ENCODE measurements at places on chromosomes 7 and 10.

DNA sequence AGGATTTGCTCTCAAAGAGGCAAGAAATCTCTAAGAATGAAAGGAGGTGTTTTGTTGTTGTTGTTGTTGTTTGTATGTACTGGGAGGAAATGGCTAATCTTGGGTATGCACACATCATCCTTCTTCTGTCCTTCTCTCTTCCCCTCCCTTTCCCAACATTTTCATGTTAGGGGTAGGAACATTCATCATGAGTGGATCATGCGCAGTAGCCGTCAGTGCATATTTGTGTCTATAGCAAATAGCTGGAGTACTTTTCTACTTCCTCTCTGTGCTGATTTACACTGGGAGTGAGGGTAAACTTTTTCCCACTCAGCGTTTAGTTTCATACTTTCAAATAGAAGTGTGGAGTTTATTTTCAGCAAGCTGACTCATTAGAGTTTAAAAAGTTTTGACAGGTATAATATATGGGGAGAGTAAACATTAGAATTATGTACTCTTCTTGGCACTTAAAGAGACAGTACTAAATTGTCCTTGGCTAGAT lies 80.5 kb upstream of the PRKG1 start:
- no peak for DNase-seq

- no peak for DNase-seq
These were observed 263.5 kb upstream of the PODXL start for GRCh38 chr7:131819891-131820290.

DNA sequence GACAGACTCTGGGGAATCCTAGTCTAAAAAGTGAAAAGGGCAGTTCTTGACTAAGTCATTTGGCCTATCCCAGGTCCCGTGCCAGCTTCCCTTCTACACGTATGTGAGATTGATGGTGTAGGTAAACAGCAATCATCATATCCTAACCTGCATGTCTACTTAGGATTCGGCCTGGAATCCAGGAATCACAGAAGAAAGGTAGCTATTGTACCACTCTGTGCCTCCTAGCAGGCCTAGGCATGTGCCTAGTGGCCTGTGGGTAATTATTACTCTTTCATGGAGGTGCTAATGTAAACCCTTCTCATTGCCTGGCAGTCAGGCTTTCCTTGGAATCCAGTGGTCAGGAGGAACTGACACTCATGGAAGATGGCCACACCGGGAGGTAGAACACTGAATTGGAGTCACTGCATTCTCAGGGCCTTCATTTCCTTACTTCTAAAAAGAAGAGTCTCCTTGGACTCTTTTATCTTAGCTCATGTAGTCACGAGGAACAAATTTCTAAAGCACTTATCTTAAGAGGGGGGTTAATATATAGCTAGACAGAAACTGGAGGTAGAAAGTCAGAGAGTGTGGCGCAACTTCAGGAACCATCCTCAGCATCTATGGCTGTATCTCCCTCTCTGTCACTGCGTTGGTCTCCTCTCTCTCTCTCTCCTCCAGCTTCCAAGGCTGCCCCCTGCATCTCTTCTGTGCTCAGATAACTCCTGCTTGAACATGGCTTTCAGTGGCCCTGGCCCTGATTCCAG lies 122.5 kb downstream of the C1GALT1 start:
- DNase-seq = no peak

- DNase-seq = no peak
These were observed 23.7 kb downstream of the NMT2 start for GRCh38 chr10:15144788-15145187.

- peak; percentile 48 for DNase-seq
These were observed 778 bp upstream of the TRIM8 start for GRCh38 chr10:102643336-102644065.
